Ascending aorta (tissue), 2 donors: ENCODE measurements at places on chromosomes 12 and 14.
A peak's percentile ranks its signal among the peaks of the same experiment; 100 is the strongest.

GRCh38 chr14:45120096-45120495 is 14.2 kb downstream of the FKBP3 start:
- DNase-seq, result no peak

GRCh38 chr14:38500125-38500524 is 244.2 kb upstream of the CLEC14A start:
- no peak for DNase-seq

- DNase-seq, result no peak
These were observed 101.2 kb upstream of the EGLN3 start for GRCh38 chr14:34051966-34052657.

GRCh38 chr12:119158402-119158801 is 20.3 kb upstream of the HSPB8 start:
- peak; percentile 71 for DNase-seq

- DNase-seq, result peak; percentile 84
These were observed 193.6 kb upstream of the NUDT4 start for GRCh38 chr12:93183940-93184671.

DNA sequence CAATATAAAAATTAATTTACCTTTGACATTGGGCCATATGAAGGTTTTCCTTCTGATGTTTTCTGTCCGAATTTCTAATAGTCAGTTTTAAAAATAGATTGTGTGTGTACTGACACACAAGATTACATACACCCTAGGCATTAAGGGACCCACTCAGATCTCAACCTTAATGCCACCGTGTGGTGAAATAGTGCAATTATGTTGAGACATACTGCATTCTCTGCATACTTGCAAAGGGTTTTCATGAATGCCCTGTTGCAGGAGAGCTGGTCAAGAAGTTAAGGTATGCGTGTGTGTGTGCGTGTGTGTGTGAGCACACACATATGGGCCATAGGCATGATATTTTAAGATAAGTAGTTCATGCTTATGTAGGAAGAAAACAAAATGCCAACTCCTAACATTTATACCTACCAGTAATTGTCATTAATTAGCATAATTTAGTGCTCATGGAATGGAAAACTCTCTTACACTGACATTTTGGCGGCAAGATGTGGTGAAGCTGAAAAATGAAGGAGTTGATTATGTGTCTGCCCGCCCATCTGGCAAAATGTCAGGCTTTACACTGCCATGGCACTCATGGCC is 58.8 kb downstream of the PIK3C2G start:
- DNase-seq, result no peak

GRCh38 chr12:50925342-50925651 is 27.0 kb upstream of the HIGD1C start:
- DNase-seq, result no peak

GRCh38 chr14:61802010-61802568 is 39.9 kb downstream of the SNAPC1 start:
- no peak for DNase-seq

GRCh38 chr14:68586896-68587751 is 205.7 kb downstream of the ZFP36L1 start:
- DNase-seq, result no peak

DNA sequence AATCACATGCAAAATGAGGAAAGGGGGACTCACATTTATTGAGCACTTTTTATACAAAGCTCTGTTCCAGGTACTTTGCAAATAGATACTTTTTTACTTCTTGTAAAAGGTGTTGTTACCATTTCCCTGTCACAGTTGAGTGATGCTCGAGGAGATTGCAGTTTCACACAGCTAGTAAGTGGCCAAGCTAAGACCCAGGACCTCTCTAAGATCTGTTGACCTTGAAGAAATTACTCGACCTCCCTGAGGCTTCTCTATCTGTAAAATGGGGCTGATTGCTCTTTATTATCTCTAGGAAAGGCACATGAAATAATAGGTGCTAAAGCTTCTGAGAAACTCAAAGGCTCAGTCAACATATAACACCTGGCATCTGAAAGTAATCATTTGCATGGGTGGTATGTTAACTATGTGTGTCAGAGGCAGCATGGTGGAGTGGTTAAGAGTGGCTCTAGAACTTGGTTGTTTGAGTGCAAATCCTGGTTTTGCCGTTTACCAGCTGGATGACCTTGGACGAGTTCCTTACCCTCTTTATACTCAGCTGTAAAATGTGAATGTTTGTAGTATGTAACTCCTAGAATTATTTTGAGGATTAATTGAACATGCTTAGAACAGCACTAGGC is 41.5 kb downstream of the IFT81 start:
- no peak for DNase-seq

GRCh38 chr12:10501030-10501429 is 4.7 kb upstream of the EIF2S3B start:
- no peak for DNase-seq

DNA sequence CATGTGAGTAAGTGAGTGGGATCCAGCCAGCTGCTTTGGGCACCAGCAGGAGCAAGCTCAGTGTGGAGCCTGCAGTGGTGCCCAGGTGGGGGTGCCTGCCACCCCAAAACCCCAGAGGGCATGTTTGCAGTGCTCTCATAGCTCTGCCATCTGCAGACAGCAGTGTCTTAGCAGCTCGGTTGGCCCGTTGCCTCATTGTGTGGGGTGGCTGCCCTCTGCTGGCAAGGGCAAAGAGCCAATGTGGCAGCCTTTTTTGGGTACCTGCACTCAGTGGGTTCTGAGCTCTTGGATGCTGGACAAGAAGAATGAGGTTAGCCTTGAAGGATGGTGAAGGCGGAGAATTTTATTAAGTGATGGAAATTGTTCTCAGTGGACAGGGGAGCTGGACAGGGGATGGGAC is 52.3 kb downstream of the NEUROD4 start:
- no peak for DNase-seq

DNA sequence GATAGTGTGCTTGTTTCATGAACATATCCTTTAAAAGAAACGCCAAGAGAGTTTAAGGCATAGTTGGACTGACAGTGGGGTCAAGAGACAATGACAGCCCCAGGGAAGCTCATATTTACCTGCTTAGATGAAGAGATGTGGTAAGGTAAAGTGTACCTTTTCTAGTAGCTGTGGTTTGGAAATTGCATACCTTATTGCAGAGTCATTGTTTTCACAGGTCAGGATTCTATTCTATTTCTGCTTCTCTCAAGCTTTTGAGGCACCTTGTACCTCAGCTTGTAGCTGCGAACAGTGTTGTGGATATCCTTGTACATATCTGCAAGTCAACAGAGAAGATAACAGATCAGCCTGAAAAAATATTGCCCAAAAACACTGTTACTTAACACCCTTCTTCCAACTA is 47.7 kb downstream of the ATP6V1D start:
- no peak for DNase-seq

- DNase-seq, result no peak
These were observed 140.0 kb downstream of the DPF3 start for GRCh38 chr14:72753879-72754400.

GRCh38 chr12:87809916-87810315 is 219.3 kb downstream of the C12orf50 start:
- no peak for DNase-seq

- no peak for DNase-seq
These were observed 96.7 kb downstream of the TSPAN9 start for GRCh38 chr12:3173912-3174311.

DNA sequence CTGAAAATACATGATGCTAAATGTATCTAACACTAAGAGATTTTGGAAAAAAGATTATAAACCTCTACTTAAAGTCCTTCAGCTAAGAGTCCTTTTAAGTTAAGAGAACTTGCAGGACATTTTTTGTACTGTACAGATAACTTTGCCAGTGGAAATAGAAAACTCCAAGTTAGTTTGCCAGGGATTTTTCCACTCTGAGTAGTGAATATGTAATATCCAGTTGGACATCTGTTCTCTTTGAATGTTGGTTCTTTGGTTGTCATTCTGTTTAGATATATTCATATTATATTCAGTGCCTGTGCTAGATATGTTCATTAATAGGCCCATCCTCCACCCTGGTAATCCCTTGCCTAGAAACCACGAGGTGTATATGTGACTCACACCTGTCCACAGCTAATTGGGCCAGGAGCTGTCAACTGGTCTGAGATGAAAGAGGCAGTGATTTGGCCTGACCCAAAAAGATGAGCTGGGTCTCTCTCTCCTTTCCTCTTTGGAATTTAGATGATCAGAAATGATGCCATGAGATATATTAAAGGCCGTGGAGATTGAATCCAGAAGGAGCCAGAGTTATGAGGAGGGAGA is 261.0 kb upstream of the LRIG3 start:
- no peak for DNase-seq

DNA sequence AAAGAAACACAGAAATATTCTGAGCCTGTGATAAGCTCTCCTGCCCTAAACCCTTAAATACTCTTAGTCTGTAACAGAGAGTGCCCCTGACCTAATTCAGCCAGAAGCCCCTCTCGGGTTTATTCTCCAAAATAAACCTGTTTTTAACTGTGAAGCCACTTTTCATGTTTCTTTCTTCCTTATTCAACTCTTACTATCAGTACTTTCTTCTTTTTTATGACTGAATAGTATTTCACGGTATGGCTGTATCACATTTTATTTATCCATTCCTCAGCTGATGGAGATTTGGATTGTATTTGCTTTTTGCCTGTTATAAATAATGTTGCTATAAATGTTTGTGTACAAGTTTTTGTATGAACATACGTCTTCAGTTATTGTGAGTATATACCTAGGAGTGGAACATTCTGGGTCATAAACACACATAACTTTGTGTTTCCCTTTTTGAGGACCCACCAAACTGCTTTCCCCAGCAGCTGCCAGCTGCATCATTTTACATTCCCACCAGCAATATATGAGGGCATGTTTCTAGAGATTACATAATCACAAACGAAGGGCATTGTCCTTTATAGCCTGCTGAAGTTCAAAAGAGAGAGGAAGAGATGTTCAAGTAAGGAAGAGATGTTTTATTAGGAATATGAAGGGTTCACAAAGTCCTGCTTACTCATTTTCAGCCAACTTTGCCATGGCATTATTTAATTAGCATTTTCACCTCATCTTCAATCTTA is 199.4 kb upstream of the NUDT4 start:
- no peak for DNase-seq

- DNase-seq, result no peak
These were observed 44.0 kb upstream of the REP15 start for GRCh38 chr12:27652174-27652763.

- DNase-seq, result no peak
These were observed 226.8 kb downstream of the SOX5 start for GRCh38 chr12:23722655-23723054.

- no peak for DNase-seq
These were observed 14.8 kb upstream of the OR6J1 start for GRCh38 chr14:22658946-22659345.

DNA sequence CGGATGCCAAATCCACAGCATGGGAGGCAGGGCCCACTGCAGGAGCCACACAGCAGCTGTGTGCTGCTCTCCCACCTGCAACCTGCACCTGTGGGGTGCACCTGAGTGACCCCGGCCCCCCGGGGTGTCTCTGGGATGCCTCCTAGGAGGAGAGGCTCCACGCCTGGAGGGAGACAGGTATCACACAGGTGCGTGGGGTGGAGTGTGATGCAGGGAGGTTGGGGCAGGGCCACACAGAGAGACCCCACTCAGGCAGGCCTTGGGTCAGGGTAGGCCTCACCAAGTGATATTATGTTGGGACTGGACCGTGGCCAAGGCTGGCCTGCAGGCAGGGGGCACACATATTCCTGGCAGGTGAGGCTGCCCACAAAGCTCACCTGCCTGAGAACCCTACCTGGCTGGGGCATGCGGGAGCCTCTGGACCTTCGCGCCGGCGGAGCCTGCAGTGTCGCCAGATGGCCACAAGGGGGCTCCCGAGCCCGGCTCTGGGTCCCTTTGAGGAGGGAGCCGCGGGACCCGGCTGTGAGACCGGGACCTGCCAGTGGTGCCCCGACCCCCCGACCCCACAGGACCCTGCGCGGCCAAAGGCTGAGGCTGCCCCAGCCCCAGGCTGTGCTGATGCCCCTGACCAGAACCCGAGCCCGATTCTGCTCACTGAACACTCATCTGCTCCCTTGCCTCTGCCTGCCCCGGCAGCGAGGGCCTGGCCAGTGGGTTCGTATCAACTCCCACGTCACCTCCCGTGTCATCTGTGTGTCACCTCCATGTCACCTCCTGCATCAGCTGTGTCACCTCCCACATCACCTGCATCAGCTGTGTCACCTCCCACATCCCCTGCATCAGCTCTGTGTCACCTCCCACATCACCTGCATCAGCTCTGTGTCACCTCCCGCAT is 11.4 kb downstream of the TMEM121 start:
- no peak for DNase-seq
